Lung microvascular endothelial cell (primary cell): ENCODE measurements at places on chromosomes 12 and 14. TPM values are rescaled to one million over a fixed set of nuclear protein-coding genes. Genes with fewer than 3 reads are reported as not detected.

Gene LMO3
- under 0.01 TPM in 1 of 2 replicates, not detected in the other for total RNA-seq

Gene KRT80
- 0.20 and 0.65 TPM in 2 replicates for total RNA-seq

Gene TESPA1
- total RNA-seq = not detected in 2 replicates

Gene SNAPC1
- total RNA-seq = 13.5 and 25.8 TPM in 2 replicates

Gene TBX3
- 0.44 and 0.99 TPM in 2 replicates for total RNA-seq

Gene SYT10
- total RNA-seq = not detected in 2 replicates

Gene LRP6
- 30.7 and 55.0 TPM in 2 replicates for total RNA-seq

Gene C3AR1
- 0.22 TPM in 1 of 2 replicates, not detected in the other for total RNA-seq
